A549 (cell line): ENCODE measurements at places on chromosomes 13 and 19. TPM values are rescaled to one million over a fixed set of nuclear protein-coding genes. Genes with fewer than 3 reads are reported as not detected.
A peak's percentile ranks its signal among the peaks of the same experiment; 100 is the strongest.

DNA sequence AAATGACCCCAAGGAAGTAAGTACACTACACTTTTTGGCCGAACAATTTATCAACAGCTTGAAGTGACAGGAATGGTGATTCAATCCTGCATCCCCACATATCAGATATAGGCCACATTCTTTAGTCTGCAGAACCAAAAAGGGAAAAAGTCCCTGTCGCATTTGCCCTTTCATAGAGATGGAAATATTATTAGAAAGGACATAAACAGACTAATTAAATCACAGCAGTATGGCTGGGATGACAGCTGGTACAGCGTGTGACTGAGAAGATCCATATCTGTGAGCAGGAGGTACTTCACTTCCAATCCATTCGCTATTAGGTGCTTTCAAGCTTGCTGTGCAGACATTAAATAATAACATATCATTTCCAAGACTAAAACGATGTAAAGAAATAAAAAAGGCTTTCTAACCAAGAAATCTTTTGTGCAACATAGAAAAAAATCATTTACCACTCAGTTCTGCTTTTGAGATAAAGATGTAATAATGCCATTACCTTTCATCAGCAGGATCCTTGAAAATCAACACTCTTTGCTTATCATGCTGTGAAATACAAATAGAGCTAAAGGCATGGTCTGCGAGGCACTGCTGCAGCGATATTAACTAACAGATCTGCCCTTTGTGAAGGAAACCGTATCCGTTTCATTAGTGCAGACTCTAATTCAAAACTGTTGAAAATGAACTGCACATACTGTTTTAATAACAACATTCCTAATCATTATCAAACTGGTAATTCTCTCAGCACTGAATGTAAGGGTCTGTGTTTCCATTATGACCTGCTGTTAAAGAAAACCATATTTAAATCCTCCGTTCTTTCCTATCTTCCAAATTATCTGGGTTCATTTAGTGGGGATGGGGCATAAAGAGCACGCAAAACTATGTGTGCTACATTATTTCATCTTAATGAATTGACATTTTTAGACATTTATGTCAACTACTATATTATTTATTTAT lies 245.6 kb downstream of the DACH1 start:
- DNase-seq: no peak

DNA sequence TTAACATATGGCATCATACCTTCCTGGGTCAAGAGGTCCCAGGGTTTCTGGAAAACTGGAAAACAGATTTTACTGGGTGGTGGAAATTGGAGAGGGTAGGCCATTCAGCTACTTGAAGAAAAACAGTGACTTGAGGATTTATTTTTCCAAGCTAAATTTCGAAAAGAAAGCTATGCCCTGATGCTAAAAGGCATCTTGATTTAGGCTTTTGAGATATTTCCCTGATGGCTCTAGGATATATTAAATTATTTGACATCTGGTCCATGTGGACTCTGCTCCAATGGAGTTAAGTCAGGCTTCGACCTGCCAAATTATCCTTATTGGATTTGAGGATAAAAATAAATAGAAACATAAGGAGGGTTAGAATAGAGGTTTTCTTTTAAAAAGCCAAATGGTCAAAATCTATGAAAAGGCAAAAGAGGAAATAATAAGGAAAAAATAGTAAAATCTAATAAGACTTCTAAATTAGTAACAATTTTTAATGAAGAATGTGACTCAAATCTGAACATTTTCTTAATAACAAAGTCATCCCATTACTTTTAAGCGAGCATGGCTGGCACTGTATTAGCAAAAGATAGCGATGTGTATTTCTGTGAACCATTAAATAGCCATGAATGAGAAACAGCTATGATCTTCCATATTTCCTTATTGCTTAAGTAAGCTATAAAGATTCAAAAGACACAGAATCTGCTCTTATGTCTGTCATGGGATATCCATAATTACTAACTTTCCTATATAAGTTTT lies 190.0 kb upstream of the MIR17HG start:
- no peak for DNase-seq

GRCh38 chr13:44040070-44040817 lies 160.5 kb downstream of the LACC1 start:
- DNase-seq: no peak

- DNase-seq: peak; percentile 19
These were observed 13.6 kb upstream of the ZNF611 start for GRCh38 chr19:52748336-52748950.

GRCh38 chr13:91891141-91891540 lies 492.7 kb downstream of the GPC5 start:
- no peak for DNase-seq

DNA sequence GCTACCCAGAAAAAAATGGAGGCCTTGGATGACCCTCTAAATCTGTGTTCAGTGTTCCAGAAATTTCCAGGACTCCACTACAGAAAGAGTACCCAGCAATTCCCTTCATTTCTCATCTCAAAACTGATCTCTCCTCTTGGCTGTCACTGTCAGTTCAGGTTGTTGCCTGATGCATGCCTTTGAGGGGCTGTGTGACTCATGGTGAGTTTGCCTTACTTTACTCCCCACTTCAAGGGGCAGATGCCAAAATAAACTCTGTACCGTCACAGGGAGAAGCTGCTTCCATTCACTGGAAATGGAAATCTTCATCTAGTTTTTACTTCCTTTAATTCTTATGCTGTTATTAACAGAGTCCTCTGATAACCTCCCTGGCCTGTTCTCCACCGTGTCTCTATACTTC lies 1075.0 kb downstream of the DIAPH3 start:
- DNase-seq: no peak

DNA sequence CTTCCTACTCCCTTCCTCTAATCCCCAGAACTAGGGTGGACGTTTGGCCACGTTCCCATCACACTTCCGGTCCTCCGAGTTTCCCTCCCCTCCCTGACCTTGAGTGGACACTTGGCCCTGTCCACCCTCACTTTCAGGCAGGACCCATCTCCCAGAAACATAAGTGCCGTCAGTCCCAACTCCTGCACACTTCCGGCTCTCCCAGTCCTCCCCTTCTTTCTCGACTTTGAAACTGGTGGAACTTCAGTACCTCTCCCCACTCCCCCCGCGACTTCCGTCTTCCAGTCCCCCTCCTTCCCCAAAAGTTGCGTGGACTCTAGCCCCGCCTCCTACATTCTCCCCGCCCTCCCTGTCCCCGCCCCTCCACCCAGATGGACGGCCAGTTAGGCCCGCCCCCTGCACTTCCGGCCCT lies 278 bp upstream of the ZNF274 start:
- DNase-seq: no peak

The MYO1F gene
- 0.17 to 0.24 TPM (median 0.23 TPM) in 3 replicates for polyA plus RNA-seq

The SULT2A1 gene
- not detected in 3 replicates for polyA plus RNA-seq
